A549 treated with CORT108297 at 1 μM for 4 hours (cell line): ENCODE measurements at places on chromosomes 1 and 21. TPM values are rescaled to one million over a fixed set of nuclear protein-coding genes. Genes with fewer than 3 reads are reported as not detected.

The PALMD gene
- 0.25 to 0.46 TPM (median 0.43 TPM) in 5 replicates for total RNA-seq

The DUSP23 gene
- total RNA-seq = 48.7 to 79.3 TPM (median 76.6 TPM) in 5 replicates

The AURKAIP1 gene
- total RNA-seq = 103 to 195 TPM (median 175 TPM) in 5 replicates

The VSIG8 gene
- 0.05 TPM in 2 of 5 replicates, not detected in the others for total RNA-seq

The FAM72A gene
- 9.6 to 12.9 TPM (median 11.8 TPM) in 5 replicates for total RNA-seq

The SLC1A7 gene
- total RNA-seq = 0.05 TPM in 1 of 5 replicates, not detected in the others

The OR2L13 gene
- not detected in 5 replicates for total RNA-seq

The GPX7 gene
- total RNA-seq = not detected in 5 replicates

The GCSAML gene
- not detected in 5 replicates for total RNA-seq

The GRHL3 gene
- total RNA-seq = 0.48 to 0.79 TPM (median 0.54 TPM) in 5 replicates

The CYP4Z1 gene
- total RNA-seq = not detected in 5 replicates

The CRYBG2 gene
- total RNA-seq = 1.2 to 2.6 TPM (median 1.8 TPM) in 5 replicates

The PPIAL4G gene
- not detected in 5 replicates for total RNA-seq

The MYCL gene
- total RNA-seq = 0.61 to 1.4 TPM (median 1.3 TPM) in 5 replicates

The CLCNKB gene
- 0.06 to 0.09 TPM (median 0.08 TPM) in 4 of 5 replicates, not detected in the other for total RNA-seq

The XPR1 gene
- 18.3 to 29.5 TPM (median 21.4 TPM) in 5 replicates for total RNA-seq

The OR2M5 gene
- not detected in 5 replicates for total RNA-seq

The SLC26A9 gene
- total RNA-seq = 0.05 to 0.09 TPM (median 0.08 TPM) in 5 replicates

The MSH4 gene
- total RNA-seq = not detected in 5 replicates

The LMX1A gene
- 0.02 TPM in 1 of 5 replicates, not detected in the others for total RNA-seq

The SH3GLB1 gene
- total RNA-seq = 32.9 to 38.0 TPM (median 35.6 TPM) in 5 replicates

The DNAH14 gene
- total RNA-seq = 14.2 to 18.7 TPM (median 15.2 TPM) in 5 replicates

The OR2T33 gene
- total RNA-seq = not detected in 5 replicates

The REN gene
- not detected in 5 replicates for total RNA-seq

The BMP8B gene
- total RNA-seq = 3.5 to 4.9 TPM (median 4.5 TPM) in 5 replicates

The FAM78B gene
- 0.12 to 0.46 TPM (median 0.33 TPM) in 5 replicates for total RNA-seq

The CFAP45 gene
- total RNA-seq = 0.61 to 0.79 TPM (median 0.73 TPM) in 5 replicates

The RIMS3 gene
- 0.61 to 1.3 TPM (median 1.0 TPM) in 5 replicates for total RNA-seq

The MMP23B gene
- total RNA-seq = 0.30 to 0.73 TPM (median 0.60 TPM) in 5 replicates

The PLD5 gene
- 1.0 to 1.5 TPM (median 1.2 TPM) in 5 replicates for total RNA-seq

The RAD54L gene
- 9.9 to 12.3 TPM (median 11.8 TPM) in 5 replicates for total RNA-seq

The C4BPA gene
- 0.37 to 1.0 TPM (median 0.72 TPM) in 5 replicates for total RNA-seq

The CAPN8 gene
- total RNA-seq = 0.57 to 0.88 TPM (median 0.74 TPM) in 5 replicates
